ENCODE measurements at places on chromosomes 3 and 15.

DNA sequence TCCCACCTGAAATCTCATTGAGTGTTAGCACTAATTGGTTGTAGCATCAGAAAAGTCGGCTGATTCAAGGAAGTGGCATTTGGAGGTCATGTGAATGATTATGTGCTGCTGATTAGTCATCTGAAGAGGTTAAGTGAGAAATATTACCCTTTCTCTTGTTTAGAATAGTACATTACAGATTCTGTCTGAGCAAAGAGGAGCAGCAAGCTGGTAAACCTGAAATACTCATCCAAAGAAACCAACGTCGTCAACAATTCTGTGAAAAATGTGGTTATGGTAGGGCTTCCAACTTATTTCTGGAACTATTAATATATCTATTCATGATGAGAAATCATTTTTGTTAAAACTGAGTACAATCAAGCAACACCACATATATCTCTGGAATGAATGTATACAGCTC is 1024.9 kb downstream of the TUSC7 start:
- DNase-seq, result no peak

GRCh38 chr3:47385007-47385406 is 4.2 kb downstream of the PTPN23 start:
- no peak for DNase-seq

GRCh38 chr3:189186101-189186500 is 14.3 kb downstream of the TPRG1 start:
- DNase-seq, result no peak

DNA sequence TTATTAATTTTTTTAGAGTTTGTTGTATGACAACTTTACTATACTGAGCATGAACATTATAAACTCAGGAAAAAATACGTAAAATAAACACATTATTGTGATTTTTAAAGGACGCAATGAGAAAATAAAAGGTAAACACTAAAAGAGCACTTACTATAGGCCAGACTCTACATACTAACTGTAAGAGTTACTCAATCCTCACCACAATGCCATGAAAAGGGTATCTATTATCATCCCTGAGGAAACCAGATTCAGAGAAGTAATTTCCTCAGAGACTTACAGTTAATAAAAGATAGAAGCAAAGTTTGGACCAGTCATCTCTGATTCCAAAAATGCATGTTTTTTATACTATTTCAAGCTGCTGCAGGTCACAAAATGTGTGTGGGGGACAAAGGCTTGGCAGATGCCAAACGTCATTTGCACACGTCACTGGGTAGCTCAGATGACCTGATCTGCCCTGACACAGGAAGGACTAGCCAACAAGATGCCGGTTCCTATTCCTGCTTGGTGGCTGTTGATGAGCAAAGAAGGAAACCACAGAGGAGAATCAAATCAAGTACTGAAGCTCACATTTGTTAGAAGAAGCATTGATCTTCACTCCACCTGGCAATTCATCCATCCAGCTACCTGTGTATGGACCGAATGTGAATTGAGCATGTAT is 42.3 kb downstream of the KLHL6 start:
- DNase-seq, result peak; percentile 56

GRCh38 chr3:49191741-49192140 is 20.3 kb downstream of the KLHDC8B start:
- no peak for DNase-seq

GRCh38 chr15:75902129-75902557 is 1.5 kb upstream of the FBXO22 start:
- DNase-seq, result no peak

DNA sequence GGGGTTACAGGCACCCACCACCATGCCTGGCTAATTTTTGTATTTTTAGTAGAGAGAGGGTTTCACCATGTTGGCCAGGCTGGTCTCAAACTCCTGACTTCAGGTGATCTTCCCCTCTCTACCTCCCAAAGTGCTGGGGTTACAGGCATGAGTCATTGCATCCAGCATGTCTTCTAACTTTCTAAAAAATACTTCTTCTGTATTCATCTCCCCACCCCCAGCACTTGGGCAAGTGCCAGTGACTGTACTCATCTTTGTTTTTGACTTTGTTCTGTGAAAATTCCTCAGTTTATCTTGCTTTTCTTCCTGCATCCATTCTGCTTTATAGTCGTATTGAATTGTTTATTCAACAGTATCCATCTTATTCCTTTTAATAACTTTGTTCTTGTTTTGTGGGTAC is 47.6 kb downstream of the ARIH1 start:
- DNase-seq, result no peak

GRCh38 chr15:99279290-99279689 is 28.0 kb downstream of the LRRC28 start:
- DNase-seq, result no peak

- DNase-seq, result peak; percentile 78
Measured at GRCh38 chr15:90071220-90071807, 31.0 kb downstream of the IDH2 start.

- no peak for DNase-seq
Measured at GRCh38 chr3:164326714-164327113, 751.6 kb downstream of the SI start.

GRCh38 chr3:56113908-56114307 is 354.4 kb downstream of the ERC2 start:
- DNase-seq, result no peak

GRCh38 chr15:39454189-39454986 is 126.5 kb upstream of the THBS1 start:
- DNase-seq, result no peak

DNA sequence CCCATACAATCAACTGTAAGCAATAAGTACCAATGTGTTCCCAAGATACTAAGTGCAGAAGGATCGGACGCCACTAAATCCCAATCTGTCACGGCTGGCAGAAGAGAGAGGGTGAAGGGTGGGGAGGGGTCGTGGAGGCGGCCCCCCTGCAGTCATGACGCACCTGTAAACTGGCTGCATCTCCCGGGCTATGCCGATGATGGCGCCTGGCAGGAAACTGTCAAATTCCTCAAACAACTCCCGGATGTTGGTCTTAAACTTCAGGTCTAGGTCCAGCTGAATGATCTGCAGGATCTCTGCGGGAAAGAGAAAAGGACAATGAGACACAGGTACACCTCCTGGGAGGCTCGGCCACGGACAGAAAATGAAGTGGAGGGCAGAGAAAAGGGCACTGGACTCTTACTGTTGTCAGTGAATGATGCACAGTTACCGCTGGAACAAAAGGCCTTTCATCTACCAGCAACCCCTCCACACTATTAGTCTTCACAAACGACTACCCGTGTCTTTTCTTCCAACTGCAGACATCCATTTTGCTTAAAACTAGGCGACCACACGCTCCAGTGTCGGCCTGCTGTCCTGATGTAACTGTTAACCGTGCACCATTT is 114.6 kb downstream of the XXYLT1 start:
- no peak for DNase-seq

DNA sequence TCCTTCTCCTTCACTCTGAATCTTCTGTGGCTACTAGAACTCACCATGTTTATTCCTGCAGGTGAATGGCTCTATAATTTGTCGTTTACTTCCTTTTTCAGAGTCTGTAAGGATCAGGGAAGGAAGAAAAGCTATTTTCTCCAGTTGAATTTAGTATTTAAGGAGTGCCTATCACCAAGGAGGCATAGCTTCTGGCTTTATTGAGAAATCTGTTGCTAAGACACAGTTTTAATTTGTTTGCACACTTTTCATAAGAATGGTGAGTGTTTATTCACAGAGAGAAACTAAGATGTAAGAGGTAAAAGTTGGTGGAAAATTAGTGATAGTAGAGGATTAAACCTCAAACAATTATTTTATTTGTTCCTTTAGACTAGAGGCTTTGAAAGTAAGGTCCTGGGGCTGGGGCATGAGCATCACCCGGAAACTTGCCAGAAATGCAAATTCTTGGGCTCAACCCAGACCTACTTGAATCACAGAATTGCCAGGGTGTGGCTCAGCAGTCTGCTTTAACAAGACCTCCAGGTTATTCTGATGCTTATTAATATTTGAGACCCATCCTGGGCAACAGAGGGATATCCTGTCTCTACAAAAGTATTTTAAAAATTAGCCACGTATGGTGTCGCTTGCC is 461.3 kb downstream of the AGBL1 start:
- no peak for DNase-seq

DNA sequence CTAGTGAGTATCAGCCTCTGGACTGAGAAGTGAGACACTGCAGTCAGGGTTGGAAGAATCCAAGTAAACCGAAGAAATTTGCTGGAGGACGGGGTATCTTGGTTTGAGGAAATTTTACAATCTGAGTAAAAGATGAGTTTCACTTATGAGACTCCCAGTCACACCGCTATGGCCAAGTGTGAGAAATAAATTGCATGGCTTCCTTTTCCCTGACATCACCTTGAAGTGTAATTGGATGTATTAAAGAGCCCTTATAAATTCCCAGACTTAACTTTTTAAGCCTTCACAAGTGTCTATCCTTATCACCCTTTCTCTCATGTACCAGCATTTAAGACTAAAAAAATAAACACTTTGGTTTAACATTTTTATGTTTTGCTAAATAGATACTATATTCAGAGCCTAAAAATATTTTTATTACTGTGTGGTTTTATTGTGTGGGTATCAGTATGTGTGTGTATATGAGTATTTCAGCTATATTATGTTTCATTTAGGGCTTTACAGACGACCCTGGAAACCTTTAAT is 23.8 kb downstream of the USP3 start:
- no peak for DNase-seq

GRCh38 chr3:73214846-73215245 is 153.4 kb downstream of the EBLN2 start:
- no peak for DNase-seq

- DNase-seq, result no peak
Measured at GRCh38 chr3:139323146-139323545, 20.7 kb upstream of the MRPS22 start.

GRCh38 chr15:50135031-50135551 is 16.1 kb upstream of the ATP8B4 start:
- peak; percentile 66 for DNase-seq

- DNase-seq, result peak; percentile 54
Measured at GRCh38 chr3:30751610-30752299, 142.7 kb downstream of the GADL1 start.

DNA sequence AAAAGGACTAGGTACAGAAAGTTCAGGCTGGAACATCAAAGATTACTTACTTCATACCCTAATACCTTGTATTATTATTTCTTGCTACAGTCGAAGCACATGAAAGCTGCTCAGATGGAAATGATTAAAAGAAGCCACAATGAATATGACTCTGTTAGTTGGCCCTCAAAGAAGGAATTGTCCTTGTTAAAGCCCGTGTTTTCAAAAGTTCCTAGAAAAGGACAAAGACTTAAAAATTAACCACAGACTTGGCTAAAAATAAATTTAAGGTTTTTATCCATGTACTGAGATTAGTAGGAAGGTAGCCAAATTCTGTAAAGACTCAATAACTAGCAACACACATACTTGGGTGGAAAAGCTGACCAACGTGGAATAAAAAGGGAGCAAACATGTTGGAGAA is 251.0 kb upstream of the RARB start:
- no peak for DNase-seq

GRCh38 chr15:69505956-69506556 is 53.4 kb downstream of the RPLP1 start:
- DNase-seq, result no peak

DNA sequence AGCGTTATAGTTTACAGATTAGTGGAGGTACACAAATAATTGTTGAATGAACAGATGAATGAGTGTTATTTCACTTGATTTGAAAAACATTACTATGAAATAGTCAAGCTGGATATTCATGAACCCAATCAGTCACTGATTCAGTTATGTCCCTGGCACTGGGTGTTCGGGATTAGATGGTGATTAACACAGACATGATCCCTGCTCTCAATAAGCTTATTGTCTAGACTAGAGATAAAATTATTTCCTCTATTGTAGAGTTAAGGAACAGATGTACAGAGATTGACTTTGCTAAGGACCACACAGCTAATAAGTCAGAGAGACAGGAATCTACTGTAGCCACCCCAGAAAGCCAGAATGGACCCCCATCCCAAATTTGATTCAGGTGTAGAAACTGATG is 963 bp downstream of the GRAMD1C start:
- no peak for DNase-seq

GRCh38 chr15:71679793-71680353 is 130.5 kb upstream of the NR2E3 start:
- DNase-seq, result no peak

DNA sequence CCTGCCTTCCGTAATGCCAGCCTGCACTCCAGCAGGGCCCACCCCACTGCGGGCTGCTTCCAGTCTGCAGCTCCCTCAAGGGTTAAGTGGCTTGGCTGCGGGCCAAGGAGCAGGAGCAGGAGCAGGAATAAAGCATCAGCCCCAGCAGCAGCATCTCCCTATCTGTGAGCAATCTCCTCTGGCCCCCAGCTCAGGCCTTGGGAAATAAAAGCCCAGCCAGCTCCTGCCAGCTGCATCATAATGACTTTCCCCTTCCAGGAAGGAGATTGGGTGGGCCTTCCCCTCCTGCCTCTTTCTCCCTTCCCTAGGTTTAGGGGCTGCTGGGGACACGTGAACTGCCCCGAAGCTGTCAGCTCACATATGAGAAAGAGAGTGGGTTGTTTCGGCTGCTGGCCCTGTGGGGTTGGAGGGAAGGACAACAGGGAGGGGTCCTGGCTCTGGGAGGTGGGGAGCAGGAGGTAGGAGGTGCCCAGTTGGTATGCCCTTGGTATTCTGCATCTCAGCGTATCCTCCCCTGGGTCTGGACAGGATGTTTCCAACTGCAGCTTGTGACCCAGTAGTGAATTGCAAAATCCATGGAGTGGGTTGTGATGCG is 34.6 kb upstream of the FGD5 start:
- no peak for DNase-seq

- DNase-seq, result peak; percentile 37
Measured at GRCh38 chr15:81301815-81302399, 22.0 kb downstream of the STARD5 start.

DNA sequence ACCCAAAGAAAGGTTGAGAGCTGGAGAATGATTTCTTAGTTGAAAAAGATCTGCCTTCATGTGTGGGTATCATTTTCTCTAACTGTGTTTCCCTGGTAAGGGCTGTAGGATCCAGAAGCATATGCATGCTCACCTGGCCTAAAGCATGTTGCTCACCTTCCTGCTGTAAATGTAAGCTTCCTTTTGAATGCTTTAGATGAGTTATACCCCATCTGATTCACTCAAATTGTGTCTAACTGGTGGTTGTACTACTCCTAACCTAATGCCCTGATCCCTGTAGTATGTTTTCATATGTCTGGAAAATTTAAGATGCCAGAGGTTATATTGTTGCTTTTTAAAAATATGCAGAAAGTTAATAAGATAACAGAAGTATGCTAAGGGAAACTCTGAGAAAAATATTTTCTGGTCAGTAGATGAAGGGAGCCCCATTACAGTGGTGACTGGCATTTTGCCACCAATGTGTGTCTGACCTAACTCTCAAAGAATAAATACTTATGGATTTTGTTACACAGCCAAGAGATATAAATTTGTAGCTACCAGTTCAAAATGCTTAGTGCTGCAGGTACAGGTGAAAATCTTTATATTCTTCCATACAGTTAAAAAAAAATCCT is 7.7 kb downstream of the FILIP1L start:
- DNase-seq, result no peak

- no peak for DNase-seq
Measured at GRCh38 chr3:56704706-56705105, 21.6 kb upstream of the TASOR start.

DNA sequence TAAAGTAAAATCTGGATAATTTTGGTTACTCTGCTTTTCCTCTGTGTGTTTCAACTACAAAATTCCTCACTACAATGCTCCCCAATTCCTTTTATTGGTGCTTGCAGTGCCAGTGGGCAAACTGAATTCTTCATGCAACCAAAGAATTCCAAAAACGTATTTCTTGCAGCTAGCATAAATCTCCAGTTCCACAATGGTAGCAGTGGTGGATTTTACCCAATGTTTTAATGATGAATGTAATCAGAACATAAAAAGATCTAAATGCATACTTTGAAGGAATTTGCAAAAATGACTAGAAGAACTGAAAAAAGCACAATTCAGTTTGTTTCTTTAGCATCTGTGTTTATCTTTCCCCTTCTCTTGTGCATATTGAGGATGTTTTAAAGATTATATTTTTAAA is 359.6 kb upstream of the TPRG1 start:
- no peak for DNase-seq

All from stimulated activated CD4-positive, alpha-beta T cell treated with anti-CD3 and anti-CD28 coated beads, Interleukin-1b, Interleukin-23, amount 100 ng/mL, for 48 hours (primary cell).